NCI-H1417 treated with DMSO at 0.1 percent for 48 hours (cell line): ENCODE measurements at places on chromosomes 11 and 22.

- no peak for DNase-seq
Measured at GRCh38 chr11:122695076-122695615, 39.6 kb downstream of the UBASH3B start.

DNA sequence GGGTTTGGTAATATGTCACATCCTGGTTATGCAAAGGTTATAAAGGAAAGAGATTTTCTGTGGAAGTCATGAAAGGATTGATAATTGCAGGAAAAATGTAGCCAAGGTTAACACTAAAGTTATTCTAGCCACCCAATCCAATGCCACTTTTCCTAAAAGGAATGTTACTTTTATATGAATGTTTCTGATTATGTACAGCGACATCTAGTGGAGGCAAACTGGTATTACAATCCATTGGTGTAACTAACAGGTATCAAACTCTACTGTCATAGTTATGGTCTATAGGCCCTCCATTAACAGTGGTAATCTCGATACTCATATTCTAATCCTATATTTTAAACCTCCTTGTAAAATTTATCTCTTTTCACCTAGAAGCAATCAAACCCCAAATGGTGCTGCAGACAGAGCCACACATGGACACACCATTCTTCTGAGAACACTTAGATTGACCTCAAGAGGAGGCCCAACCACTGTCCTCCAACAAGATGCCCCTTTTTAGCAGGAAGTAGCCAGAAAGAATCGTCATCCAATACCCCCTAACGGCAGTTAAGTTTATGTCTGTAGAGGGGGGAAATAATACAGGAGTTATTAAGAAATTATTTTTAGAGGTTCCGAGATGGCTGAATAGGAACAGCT, 74.9 kb upstream of the RAG2 start:
- peak; percentile 9 for DNase-seq

GRCh38 chr22:43129426-43130425, 13.5 kb downstream of the MCAT start:
- DNase-seq = no peak

- DNase-seq = no peak
Measured at GRCh38 chr11:6099577-6099976, 7.9 kb upstream of the OR56B4 start.

GRCh38 chr11:129278586-129279319, 86.6 kb upstream of the ARHGAP32 start:
- DNase-seq = no peak

GRCh38 chr11:79226126-79226525, 214.7 kb downstream of the TENM4 start:
- no peak for DNase-seq

DNA sequence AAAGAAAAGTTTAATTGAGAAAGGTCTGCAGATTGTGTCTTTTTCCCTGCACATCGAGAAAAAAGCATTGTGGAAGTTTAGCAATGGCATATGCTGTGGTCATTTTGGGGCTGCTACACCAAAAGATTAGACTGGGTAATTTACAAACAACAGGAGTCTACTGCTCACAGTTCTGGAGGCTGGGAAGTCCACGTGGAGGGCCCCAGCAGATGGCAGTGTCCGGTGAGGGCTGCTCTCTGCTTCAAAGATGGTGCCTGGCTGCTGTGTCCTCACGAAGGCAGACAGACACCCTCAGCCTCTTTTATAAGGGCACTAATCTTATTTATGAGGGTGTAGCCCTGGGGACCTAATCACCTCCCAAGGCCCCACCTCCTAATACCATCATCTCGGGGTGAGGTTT, 21.1 kb downstream of the PHF21B start:
- DNase-seq = no peak

DNA sequence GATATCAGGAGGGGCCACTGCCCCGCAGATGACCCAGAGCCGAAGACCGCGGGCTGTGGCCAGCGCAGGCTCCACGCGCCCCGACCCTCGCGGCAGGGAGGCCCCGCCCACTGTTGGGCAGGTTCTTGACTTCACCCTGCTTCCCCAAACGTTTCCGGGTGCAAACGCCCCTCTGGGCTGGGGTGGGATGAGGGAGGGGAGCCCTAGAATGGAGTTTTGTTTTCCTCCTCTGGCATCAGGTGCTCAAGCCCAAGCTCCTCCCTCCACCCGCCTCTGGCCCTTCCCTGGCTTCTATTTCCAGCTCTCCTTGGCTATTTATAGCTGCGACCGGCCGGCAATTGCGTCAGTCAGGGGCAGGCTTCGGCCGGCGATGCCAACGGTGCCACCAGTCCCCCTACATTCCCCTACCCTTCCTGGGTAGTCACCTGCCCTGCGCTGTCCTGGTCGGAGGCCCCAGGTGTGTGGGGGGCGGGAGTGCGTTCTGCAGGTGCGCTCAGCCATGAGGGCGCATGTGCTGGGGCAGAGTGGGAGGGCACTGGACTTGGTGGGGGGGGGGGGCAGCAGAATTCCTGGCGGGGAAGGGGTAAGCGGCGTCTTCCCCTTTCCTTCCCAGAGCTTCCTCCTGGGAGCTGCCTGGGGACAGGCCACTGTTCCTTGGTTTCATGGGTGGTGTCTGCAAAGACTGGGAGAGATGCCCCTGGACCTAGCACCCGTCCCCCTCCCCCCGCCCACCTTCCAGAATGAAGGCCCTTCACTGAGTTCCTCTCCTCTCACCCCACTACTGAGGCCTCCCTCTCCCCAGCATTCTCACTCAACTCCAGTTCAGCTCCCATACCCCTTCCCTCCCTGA, 23.6 kb downstream of the DUSP8 start:
- no peak for DNase-seq

DNA sequence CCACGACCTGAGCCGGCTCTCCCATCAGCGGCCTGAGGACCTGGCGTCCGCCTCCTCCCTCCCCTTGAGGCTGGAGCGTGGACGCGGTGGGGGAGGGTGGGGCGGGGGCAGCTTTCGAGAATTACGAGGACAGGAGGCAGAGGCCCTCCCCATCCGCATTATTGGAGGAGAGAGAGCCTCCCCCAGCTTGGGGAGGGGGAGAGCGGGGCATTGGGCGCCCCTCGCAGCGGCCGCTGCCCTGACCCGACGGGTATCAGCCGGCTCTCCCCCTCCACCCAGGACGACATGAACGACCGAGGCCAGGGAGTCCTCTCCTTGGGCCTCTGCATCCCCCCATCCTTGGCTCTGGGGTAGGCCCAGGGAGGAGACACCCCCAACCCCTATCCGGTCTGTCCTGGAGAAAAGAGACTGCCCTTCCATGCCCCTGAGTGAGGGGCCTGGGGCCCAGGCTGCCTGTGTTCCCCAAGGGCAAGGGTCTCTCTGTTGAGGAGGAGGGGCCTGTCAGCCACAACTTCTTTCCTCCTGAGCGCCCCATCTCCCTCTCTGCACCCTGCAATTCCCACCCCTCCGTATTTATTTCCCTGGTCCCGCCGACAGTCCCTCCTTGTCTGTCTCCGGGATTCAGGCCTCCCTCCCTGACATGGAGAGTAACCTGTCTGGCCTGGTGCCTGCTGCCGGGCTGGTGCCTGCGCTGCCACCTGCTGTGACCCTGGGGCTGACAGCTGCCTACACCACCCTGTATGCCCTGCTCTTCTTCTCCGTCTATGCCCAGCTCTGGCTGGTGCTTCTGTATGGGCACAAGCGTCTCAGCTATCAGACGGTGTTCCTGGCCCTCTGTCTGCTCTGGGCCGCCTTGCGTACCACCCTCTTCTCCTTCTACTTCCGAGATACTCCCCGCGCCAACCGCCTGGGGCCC, 495 bp downstream of the GPR137 start:
- DNase-seq = no peak

- no peak for DNase-seq
Measured at GRCh38 chr22:37062376-37062675, 10.8 kb downstream of the KCTD17 start.

- DNase-seq = no peak
Measured at GRCh38 chr22:20109411-20110358, 6.2 kb upstream of the RANBP1 start.

DNA sequence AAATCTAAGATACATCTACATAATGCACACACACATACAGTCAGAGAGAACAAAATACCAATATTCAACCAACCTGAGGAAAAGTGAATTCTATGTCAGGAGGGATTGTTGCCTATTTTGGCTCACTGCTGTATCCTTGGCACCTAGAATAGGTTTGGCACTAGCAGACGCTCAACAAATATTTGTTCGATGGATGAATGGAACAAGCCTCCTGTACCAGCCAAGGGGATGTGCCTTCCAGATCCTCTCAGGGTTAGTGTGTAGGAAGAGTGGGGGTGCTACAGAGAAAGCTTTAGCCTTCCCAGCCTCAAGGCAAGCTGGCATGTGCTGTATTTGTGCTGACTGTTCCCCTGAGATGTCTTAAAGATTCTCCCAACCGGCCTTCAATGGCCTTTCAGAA, 23.3 kb upstream of the POU2AF1 start:
- DNase-seq = no peak

GRCh38 chr22:44659140-44659539, 42.9 kb upstream of the PRR5 start:
- no peak for DNase-seq

DNA sequence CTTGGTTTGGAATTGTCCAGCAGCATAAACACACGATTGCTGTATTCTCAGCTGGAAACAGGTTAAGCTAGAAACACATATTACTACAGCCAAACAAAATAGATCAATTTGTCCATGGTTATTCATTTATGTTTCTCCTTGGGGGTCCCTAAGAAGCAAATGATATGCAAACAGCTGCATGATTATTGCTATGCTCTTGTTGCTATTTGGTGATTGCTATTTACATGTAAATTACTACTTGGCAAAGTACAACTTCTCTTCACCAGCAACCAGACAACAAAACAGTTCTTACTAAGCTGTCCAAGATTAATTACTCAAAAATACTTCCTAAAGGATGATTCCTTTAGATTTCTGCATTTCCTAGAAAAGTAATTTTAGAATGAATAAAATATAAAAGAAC, 567.9 kb upstream of the ARHGAP42 start:
- no peak for DNase-seq

DNA sequence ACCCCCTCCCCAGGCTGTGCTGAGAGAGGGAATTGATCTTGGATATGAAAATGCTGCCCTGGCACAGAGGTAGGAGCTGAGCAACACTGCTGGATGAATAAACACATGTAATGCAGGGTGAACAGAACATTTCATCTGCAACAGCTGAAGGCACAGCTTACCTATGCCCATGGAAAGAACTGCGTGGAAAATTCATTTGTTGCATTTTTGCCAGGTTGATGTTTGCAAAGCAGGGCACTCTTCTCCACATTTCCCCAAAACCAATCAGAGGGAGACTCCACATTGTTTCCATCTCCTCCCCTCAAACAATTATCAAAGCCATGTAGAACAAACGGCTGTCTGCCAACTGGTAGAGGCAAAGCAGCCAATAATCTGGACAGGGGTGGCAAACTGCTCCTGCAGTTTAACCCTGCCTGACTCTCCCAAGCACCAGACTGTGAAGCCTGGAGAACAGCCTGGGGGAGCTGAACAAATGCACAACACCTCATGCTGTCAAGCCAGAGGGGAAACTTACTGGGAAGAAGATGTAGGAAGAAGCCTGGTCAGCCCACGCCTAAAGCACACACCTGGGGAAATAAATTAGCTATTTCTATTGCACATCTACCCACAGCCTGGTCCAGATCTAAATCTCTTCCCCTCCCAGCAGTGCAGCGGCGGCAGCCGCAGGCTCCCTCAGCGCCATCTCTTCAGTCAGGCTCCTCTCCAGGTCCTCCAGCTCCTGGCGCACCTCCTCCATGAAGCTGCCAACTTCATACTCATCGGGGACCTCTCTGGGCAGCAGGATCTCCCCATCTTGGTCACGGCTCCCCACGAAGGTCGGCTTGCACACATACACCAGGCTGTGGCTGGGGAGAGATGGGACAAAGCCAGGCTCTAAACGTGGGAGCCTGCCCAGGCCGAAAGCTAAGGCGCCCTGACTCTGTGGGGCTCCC, 44.3 kb downstream of the DKK3 start:
- no peak for DNase-seq

- DNase-seq = no peak
Measured at GRCh38 chr11:21554284-21554683, 638.6 kb upstream of the ANO5 start.

GRCh38 chr11:60914633-60915247, 782 bp downstream of the TMEM109 start:
- no peak for DNase-seq

- DNase-seq = peak; percentile 16
Measured at GRCh38 chr11:47464483-47464882, 15.5 kb upstream of the RAPSN start.

GRCh38 chr22:44805711-44806110, 53.3 kb downstream of the ARHGAP8 start:
- no peak for DNase-seq

- DNase-seq = no peak
Measured at GRCh38 chr22:39170825-39171622, 18.5 kb upstream of the CBX7 start.

DNA sequence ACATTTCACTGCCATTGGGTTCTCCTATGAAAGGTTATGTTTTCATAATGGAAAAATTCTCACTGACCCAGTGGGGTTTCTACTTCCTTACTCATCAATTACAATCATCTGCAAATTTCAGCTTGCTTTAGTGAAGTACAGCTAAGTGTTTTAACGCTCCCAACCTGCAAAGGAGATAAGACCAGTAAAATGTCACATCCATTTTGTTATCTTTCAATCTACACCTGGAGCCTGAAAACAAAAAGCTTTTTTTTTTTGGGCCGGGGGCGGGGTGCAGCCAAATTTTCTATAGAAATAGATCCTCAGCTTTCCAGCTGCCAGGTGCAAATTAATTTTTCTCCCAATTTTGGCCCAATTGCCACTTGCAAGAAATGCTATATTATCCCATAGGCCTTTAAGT, 40.6 kb downstream of the CADM1 start:
- no peak for DNase-seq

GRCh38 chr11:10287766-10288715, 6.0 kb downstream of the SBF2 start:
- no peak for DNase-seq

GRCh38 chr11:117909611-117910382, 19.4 kb downstream of the TMPRSS13 start:
- DNase-seq = no peak

DNA sequence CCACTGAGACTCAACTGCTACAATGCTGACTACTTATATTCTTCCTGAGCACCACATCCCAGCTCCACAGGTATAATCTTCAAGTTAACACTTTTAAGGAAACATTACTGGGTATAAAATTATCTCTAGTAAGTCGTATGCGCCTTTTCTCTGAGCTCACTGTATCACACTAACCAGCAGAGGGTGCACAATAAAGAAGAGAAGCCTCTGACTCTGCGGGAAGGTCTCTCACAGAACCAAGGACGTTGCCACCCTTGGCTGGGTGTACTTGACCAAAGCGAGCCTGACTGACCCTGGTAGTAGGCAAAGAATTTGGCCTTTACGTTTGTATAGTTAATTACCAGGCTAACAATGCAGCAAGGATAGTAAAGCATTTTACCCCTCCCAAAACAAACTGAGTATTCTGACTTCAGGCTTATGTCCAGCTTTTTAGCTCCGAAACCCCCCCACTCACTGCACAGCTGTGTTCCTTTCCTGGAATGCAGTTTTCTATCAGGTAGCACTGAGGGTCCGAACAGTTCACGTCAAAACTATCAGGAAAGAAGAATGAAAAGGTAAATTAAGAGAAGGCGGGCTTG, at the start of gene BTBD18:
BTBD18 (minus strand) TSS at position 144 of the 578 bp plus-strand sequence. CDS start 631 bp downstream, outside the sequence.
- no peak for DNase-seq
